ENCODE measurements at places on chromosomes 7 and 10.

- no peak for DNase-seq
Measured at GRCh38 chr7:93265220-93265619, 33.1 kb downstream of the VPS50 start.

DNA sequence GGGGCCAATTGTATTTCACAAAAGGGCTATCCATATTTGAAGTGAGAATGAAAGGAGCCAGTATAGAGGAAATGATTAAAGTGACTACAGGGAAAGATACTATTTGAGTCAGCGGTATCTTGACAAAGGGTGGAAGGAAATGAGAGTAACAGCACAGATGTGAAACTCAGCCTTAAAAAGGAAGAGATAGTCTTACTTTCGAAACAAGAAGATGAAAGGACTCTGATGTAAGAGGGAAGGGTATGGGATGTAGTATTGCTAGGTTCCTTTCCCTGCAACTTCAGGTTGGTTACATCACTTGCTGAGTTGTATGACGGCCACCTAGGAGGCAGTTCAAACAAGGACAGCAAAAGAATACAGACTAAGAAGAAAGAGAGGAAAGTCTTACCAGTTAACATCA is 13.7 kb downstream of the CISD1 start:
- no peak for DNase-seq

DNA sequence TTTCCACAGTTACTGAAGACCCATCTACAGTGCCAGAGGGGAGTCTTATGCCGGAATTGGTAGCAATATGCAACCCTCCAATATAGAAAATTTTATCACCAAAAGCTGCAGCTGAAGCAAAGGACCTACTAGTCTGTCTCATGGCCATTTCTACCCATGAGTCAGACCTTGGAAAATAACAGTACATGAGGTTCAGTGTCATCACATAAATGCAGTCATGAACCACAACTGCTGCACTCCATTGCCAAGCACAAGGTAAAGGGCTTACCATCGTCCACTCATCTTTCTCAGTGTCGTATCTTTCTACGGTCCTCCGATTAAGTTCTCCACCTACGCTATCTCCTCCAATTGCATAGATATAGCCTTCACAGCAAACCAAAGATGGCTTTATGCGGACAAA is 21.8 kb downstream of the KBTBD2 start:
- DNase-seq: no peak

GRCh38 chr10:101066896-101067355 is 5.1 kb downstream of the KAZALD1 start:
- DNase-seq: no peak

DNA sequence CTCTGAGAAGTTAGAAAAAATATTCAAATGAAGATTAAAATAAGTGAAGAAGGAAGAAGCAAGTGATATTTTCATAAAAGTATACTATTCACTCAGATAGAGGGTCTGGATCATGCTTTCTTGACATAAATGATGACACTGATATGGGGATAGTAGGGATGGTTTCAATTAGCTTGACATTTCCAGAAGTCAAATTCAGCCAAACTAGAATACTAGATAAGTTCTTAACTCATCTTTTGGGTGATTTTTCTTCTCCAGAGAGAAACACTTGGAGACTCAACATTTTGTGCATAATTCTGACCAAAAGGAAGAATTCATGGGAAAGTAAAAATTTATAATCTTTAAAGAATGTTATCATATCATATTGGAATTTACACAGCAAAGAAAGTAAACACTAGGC is 152.0 kb upstream of the LRGUK start:
- DNase-seq: no peak

- no peak for DNase-seq
Measured at GRCh38 chr10:94413361-94413760, 11.0 kb downstream of the TBC1D12 start.

DNA sequence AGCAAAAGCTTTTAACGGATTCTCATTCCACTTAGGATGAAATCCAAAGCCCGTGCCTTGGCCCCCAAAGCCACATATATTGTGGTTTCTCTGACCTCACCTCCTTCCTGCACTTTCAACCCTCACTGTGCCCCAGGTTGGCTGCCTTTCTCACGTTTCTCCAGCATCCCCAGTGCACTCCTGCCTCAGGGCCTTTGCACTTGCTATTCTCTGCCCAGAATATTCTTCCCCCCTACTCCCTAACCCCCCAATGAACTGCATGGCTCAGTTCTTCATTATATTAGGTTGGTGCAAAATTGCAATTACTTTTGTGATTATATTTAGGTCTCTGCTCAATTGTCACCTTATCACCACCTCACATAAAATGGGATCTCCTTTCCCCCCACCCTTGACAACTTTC is 34.2 kb downstream of the MYOF start:
- DNase-seq: no peak

- DNase-seq: no peak
Measured at GRCh38 chr7:155381852-155382801, 75.8 kb upstream of the EN2 start.

DNA sequence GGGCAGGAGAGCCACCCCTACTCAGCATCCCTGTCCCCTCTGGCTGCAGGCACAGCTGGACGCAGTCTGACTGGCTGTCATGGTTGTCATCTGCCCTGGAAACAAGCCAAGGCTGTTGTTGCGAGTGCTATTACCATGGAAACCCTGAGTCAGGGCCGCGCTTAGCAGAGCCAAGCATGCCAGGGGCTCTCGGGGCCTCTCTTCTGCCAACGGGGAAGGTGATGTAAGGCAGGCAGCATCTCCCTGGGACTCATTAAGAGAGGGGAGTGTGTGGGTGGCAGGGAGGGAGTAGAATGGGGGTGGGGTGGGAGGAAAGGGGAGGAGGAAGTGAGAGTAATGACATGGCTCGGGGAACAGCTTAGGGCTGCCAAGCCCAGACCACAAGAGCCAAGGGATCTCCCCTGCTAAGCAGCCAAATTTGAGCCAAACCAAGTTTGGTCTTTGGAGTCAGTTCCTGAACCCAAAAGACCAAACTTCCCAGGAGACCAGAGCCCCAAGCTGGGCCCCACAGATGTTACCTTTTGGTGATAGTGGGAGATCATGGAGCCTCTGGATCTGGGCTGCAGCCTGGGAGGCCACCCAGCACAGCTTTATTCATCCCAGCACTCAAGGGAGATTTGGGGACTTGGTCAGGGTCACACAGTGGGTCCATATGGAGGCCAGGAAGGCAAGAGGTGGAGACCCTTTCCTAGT is 67.6 kb downstream of the TMEM130 start:
- DNase-seq: peak; percentile 13

DNA sequence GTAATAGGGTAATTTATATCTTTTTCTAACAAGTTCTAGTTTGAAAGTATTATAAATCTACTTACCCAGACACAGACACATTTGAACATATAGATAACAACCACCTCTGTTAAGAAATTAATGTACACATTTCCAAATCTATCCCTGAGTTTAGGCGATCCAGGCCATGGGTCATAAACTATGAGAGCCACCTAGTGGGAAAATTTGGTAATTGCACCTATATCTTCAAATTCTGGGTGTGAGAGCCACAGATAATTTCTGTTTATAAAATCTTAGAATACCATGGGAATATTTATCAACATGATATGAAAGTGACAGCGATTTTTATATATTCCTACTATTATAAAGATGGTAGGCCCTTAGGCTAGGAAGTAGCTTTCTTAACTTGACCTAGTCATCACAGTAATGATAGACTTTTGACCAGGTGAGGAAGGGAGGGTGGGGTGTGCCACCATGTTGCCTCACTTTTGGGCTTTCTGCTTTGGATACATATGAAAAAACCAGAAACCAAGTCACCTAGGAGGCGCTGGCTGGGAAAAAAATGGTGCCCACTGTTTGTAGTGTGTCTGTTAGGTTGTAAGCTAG is 8.0 kb upstream of the EPHA1 start:
- DNase-seq: no peak

DNA sequence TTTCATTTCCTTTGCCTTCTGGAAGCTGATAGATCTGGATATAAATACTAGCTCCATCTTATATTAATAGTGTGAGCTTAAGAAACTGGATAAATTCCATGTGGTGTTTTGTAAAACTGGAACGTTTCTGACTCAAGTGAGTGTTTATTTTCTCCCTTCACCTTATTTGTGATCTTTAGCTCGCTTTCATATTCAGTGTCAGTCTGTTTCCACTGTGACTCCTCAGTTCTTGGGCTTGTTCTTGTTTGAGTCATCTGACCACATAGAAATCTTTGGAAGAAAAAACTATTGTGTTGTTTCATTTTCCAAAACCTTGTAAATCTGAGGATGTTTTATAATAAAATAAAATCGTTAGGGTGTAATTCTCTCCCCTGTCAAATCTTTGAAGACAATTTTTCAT is 186.4 kb downstream of the POLR1F start:
- no peak for DNase-seq

DNA sequence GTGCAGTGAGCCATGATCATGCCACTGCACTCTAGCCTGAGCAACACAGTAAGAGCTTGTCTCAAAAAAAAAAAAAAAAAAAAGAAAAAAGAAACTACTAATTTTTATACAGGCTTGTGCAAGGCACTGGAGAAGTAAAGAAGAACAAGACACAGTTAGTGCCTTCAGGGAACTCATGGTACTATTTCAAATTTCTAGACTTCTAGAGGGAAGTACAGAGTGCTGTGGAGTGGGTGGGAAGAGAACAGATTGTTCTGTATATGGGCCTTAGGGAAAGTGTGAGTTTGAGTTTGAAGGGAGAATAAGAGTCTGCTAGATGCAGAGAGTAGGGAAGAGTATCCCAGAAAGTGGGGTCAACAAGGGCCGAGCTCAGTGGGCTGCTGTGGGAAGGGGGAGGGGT is 234.8 kb downstream of the PHTF2 start:
- DNase-seq: no peak

DNA sequence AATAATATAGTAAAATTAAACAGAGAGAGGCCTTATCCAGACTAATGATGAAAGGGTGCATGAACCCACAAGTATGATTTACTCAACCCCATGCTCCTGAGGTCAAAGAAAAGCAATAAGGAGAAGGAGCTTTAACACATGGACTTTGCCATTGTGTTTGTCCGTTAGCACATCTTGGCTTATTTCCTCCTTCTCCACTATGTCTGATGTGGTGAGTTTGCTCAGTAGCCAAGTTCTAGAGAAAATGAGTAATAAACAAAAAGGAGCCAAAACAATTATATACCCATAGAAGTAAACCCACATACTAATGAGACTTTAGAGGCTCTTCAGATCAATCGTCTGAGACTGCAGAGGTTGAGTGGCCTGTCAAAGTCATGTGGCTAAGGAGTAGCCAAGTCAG is 26.1 kb upstream of the ADD3 start:
- DNase-seq: no peak

DNA sequence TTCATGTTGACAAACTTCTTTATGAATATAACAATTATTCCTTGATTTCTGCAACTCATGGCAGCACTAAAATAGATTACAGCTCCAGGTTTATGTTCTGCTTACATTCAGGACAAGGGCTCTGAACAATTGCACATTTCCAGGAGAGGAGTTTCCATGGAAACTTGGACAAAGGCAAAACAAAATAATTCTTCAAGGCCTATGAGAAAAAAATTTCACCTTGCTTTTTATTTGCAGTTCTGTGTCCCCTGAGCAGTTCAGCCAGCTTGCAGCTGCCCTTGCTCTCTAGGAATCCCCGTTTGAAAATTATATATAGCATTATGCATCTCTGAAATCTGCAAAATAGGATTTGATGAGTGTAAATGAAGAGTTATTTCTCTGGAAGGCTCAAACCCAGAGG is 71.7 kb downstream of the ARL4A start:
- no peak for DNase-seq

DNA sequence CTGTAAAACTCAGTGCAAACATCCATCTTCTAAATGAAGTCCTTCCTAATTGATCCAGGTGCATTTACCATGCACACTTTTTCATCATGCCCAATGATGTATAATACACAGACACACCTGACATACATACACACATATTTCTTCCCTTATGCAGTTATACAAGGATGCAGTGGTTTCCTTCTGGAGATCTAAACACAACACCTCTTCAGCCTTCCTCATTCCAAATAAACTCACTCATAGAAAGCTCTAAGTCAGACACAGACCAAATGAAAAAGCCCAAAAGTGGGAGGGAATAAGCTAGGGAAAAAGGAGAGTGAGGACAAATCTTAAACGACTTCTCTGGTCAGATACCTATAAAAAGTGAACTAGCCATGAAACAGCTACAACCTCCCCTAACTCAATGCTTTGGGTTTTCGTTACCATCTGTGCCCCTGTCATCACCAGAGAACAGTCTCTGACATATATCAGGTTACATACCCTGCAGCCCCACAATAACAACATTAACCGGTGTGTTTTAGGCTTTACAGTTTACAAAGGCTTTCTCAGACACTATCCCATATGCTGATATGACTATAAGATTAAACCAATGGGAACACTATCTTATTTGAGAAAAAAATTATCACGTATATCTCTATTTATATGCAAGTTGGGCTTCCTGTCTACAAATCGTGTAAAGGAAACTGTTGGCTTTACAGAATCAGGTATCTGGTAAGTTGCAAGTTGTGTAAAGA is 675.2 kb downstream of the PHTF2 start:
- no peak for DNase-seq

DNA sequence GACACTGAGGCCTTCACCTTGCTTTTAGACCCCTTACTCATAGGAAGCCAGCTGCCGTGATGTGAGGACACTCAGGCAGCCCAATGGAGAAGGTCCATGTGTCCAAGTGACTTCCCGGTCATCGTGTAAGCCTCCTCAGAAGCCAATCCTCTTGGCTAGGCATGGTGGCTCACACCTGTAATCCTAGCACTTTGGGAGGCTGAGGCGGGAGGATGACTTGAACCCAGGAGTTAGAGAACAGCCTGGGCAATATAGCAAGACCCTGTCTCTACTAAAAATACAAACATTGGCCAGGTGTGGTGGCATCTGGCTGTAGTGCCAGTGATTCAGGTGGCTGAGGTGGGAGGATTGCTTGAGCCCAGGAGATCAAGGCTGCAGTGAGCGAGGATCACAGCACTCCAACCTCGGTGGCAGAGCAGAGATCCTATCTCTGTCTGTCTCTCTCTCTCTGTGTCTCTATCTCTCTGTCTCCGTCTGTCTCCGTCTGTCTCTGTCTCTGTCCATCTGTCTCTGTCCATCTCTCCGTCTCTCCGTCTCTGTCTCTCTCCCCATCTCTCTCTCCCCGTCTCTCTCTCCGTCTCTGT is 27.8 kb downstream of the KPNA7 start:
- no peak for DNase-seq

DNA sequence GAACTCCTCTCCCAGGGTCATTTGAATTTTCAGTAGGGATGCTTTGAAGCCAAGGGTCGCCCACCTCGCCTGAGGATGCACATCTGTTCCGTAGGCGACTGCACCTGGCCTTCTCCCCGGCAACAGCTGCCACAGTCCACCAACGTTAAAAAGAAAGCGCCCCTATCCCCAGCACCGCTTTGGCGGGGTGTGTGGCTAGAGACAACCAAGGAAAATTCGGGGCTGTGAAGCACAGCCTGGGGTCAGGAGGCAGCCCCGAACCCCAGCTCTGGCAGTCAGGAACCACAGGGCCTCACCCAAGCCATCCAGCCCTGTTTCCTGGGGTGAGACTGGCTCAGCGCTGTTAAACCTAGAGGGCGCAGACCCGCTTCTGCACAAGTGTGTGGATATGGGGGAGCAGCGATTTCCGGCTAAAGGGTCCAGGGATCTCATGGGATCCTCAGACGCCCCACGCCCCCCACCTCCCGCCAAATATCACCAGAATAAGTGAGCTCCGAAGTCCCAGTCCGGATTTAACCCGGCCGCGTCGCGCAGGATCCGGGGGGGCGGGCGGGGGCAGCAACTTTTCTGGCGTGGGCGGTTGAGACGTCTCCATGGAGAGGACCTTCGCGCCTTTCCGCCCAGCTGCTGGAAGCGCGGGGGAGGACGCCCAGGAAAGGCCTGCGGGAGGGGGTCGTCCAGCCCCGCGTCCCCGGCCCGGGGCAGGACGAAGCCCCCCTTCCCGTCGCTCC is 822 bp downstream of the ZC3HAV1L start:
- peak; percentile 15 for DNase-seq

GRCh38 chr10:88131511-88132139 is 268.2 kb downstream of the PTEN start:
- DNase-seq: no peak
